Mucosa of descending colon (tissue), 3 donors: ENCODE measurements at places on chromosomes 2 and 18. TPM values are rescaled to one million over a fixed set of nuclear protein-coding genes. Genes with fewer than 3 reads are reported as not detected.
A peak's percentile ranks its signal among the peaks of the same experiment; 100 is the strongest.

DNA sequence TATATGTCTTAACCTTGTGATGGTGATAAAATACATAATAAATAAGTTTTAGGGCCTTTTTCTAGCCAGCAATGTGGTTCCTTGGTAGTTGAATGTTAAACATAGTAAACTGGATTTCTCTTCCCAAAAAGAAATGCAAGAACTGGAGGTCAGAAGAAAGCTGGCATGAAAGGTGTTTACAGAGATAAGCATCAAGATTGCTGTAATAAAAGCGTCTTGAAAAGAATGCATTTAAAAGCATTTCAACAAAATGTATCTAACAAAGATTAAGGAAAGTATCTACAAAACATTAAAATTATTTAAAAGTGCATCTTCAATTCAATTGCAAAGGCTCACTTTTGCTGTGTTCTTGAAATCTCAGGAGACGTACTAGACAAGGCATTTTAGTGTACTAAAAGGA is 419.0 kb downstream of the ERBB4 start:
- DNase-seq: no peak

DNA sequence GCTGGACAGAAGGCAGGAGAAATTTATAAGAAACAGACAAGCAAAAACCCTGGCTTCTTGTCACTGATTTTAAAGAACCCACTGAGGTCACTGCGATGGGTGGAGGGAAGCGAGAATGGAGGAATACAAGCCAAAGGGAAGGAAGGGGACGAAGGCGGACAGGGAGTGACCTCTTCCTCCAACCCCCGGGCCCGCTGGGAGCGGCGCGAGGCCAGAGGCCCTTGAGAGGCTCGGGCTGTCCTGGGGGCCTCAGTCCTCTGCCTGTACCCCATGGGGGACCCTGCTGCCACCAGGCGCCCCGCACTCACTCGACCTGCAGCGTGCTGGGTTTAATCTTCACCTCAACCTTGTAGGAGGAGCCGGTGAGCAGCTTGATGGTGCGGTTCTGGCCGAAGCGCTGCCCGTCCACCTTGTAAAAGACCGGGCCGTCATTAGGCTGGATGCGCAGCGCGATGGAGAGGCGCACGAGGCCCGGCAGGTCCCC is 793 bp downstream of the CNRIP1 start:
- DNase-seq: peak; percentile 7

DNA sequence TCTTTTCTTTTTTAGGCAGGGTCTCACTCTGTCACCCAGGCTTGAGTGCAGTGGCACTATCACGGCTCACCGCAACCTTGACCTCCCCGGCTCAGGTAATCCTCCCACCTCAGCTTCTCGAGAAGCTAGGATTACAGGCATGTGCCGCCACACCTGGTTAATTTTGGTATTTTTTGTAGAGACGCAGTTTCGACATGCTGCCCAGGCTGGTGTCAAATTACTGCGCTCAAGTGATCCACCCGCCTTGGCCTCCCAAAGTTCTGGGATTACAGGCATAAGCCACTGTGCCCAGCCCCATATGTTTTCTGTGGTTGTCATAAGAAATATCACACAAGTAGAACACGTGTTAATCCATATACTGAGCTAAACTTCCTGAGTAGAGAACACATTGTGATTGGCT is 14.6 kb downstream of the ENOSF1 start:
- no peak for DNase-seq

DNA sequence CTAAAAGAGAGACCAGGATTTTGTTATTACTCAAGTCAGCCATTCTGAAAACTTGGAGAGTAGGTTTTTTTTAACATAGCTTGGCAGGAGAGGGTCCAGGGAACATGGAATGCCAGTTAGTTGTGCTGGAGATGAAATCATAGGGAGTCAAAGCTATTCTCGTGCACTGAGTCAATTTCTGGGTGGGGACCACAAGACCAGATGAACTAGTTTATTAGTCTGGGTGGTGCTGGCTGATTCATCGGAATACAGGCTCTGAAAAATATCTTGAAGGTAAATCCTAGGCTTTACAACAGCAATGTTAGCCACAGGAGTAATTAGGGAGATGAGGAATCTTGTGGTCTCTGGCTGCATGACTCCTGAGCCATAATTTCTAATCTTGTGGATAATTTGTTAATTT is 921.4 kb downstream of the TRIB2 start:
- DNase-seq: no peak

- DNase-seq: no peak
Observed at GRCh38 chr2:80255918-80256781, 48.4 kb downstream of the LRRTM1 start.

DNA sequence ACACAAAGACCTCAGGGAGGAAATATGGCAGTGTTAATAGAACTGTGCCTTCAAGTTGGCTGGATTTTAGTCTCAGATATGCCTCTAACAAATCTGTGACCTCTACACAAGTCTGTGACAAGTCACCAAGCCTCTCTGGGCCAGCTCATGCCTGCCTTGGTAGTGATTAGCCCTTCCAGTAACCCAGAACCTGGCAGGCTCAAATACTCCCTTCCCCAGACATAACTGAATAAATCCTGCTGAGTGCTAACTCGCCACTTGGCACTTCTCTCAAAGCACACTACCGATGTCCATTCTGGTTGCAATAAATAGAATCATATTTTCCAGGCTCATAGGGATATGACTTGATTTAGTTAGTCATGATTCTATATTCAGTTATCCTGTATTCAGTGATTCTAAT is 15.3 kb upstream of the THSD7B start:
- DNase-seq: no peak

DNA sequence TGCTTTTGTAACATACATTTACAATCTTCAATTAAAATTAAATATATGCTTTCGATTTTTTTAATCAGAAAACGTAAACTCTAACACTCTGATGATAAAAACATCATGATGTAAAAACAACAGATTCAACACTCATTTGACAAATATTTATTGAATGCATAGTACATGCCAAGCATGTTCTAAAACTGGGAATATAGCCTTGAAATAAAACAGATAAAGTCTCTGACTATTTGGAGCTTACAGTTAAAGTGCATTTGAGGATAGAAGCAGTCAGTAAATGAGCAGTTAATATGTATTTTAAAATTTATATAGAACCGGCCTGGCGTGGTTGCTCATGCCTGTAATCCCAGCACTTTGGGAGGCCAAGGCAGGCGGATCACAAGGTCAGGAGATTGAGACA is 47.8 kb downstream of the TMX3 start:
- DNase-seq: no peak

- DNase-seq: no peak
Observed at GRCh38 chr2:118845522-118846441, 1.7 kb downstream of the EN1 start.

DNA sequence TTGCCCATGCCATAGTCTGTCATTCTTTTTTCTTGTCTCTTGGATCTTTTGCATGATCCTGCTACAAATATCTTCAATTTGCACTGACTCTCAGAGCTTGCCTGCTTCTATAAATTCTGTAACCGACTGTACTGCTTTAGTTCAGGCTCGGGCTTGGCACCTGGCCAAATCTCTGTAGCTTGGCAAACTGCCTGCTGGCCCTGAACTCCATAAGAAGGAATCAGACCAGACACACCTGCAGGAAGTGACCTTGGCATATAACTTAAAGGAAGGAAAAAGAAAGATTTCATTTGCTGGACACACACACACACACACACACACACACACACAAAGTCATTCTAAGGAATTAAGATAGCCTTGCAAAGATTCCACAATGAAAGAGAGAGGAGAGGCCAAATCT is 291.2 kb upstream of the DDX18 start:
- peak; percentile 98 for DNase-seq

DNA sequence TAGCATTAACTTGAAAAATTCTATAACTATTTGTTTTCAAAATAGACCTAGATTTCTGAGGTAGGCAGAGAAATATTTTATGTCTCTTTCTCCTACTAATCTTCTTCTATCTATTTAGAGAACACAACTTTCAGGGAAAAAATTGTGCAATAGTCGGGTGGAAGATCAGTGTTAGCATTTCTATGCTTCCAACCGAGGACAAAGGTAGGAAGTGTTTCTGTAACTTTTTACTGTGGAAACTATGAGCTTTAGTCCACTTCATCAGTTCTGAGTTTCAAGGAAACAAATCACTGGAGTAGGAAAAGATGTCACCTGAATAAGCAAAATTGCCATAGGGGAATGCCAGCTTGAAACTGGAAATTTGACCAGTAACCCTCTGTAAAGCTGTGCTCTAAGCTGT is 207.7 kb upstream of the CTAGE1 start:
- no peak for DNase-seq

DNA sequence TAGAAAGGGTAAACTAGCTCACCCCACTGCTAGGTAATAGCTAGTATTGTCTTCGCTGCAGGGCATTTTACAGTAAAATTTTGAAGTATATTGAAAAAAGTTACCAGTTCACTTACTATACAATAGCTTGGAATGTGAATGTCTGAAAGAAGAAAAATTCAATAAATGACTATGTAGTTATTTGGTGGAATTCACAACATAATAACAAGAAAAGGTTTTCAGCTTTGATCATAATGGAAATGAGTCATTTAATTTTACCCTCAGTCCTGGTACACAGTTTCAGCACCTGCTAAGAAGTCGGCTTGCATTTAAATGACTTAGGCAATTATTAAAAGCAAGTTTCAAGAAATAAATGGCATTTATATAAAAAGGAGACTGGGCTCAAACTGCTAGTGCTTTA is 90.4 kb downstream of the NUP35 start:
- no peak for DNase-seq

DNA sequence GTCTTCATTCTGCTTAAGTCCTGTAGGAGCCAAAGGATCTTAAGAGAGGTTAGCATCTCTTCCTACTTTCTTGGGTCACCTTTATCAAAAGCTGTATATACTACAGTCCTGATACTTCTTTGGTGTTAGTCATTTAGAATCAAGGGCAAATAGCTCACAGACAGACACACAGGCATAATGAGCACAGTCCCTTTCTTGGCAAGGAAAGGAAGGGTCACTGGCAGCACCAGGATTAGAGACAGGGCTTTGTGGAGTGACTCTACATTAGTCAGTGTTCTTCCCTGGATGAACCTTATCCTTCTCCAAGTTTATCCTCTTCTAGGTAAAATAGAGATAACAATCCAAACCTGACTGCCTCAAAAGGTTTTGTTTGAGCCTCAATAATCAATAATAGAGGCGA is 40.0 kb upstream of the NCKAP5 start:
- no peak for DNase-seq

GRCh38 chr2:26982102-26982742 is 11.8 kb downstream of the MAPRE3 start:
- peak; percentile 88 for DNase-seq

DNA sequence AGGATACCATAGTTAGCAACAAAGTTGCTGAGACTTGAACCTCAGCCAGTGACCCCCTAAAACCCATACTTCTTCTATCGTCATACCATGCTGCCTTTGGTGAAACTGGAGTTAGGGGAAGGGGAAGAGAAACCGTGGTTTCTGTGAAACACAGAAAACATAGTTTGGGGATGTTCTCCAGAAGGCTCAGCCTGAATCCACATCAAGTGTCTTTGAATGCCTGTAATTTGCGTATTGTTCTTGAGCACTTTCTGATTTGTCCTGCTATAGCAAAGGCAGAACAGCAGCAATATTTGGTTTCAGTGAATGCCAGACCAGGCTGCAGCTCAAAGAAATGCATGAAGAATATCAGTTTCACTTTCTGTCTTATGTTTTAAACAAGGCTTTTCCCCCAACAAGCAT is 258.7 kb downstream of the TTC32 start:
- DNase-seq: no peak

DNA sequence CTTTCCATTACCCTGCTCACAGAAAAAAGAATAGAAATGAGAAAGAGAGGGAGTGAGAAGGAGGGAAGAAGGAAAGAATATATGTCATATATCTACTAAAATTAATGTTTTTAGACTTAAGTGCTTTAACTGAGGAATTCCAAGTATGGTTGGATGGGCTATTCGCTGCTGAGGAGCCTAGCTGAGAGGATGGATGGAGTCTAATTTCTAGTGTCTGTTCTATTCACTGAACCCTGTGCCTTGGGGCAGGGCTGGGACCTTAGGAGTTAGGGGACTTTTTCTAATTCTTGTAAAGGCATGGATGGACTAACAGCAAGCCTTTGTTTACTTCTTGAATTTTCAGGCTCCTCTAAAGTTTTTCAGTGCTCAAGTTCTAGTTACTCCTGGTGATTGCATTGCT is 109.8 kb downstream of the PTRHD1 start:
- no peak for DNase-seq

DNA sequence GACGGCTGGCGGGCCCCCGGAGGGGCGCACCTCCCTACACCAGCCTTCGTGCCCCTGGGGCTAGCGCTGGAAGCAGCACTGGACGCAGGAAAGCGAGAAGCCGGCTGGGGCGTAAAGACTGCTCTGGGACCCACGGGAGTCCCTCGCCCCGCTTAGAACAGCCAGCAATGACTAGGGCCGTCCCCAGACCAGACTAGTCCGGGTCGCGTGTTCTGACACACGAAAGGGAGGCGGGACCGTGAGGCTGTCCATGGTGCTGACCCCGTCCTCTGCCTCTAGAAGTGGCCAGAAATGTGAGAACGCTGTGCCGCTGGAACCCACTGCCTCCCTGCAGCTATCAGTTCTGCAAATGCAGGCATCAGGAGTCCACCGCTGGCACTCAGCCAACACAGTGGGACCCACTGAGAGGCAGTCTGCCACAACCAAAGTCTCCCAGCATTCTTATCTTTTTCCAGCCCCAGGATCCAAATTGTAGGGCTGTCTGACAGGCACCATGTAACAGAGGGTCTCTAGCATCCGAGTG is at the start of gene UCN:
Gene UCN, minus strand, starts transcription at position 87 of the 523 bp plus-strand sequence. CDS start 550 bp downstream, outside the sequence.
- DNase-seq: peak; percentile 30

GRCh38 chr2:160156100-160156499 is 44.0 kb downstream of the ITGB6 start:
- DNase-seq: no peak

DNA sequence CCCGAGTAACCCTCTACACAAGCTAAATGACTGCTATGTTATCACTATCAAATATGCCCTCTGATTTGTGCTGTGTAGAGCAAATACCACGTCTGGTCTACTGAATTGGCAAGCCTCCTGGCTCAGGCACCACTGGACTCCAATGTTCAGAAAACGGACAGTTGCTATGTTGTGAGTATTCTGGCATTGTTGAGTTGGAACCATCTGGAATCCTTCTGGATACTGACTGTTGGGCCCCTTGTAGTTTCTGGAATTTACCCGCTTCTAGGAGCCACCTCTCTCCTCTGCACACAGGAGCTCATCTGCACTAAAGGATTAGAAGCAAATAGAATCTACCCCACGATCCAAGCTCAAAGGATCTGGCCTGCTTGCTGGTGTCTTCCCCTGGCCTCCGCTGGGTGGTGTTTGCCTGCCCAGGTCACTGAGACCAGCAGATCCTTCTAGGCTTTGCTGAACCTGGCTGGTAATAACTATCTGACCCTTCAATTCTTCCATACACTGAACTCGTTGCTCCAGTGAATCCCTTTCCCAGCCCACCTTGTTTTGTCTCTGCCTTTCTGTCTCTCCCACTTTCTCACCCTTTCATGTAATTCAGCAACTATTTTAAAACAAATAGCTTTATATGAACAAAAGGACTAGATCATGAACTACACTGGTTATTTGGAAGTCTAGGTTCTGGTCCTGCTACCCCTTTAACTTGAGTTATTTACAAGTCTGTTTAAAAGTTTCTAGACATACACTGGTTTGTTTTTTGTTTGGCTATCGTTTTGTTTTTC is 2.1 kb upstream of the HAAO start:
- no peak for DNase-seq

- DNase-seq: no peak
Observed at GRCh38 chr2:72979896-72980295, 62.6 kb downstream of the EMX1 start.

The GRHL1 gene
- total RNA-seq: 0.41 TPM

The AKAIN1 gene
- total RNA-seq: not detected

The MPP4 gene
- not detected for total RNA-seq

The CRYGD gene
- not detected for total RNA-seq

The ABCB11 gene
- 1.2 TPM for total RNA-seq

The UGT1A10 gene
- 43.9 TPM for total RNA-seq

The SGO2 gene
- total RNA-seq: 3.3 TPM

The MERTK gene
- total RNA-seq: 9.3 TPM

The CNTNAP5 gene
- not detected for total RNA-seq
